ENCODE measurements at places on chromosomes 4 and X.

GRCh38 chr4:65665771-65666523 lies 4.3 kb downstream of the EPHA5 start:
- DNase-seq = peak; percentile 59

GRCh38 chrX:153728095-153728494 lies 3.4 kb downstream of the ABCD1 start:
- no peak for DNase-seq

GRCh38 chr4:107930821-107931774 lies at the start of gene CYP2U1:
Gene CYP2U1, plus strand, starts transcription at chr4:107931549. Its CDS starts 95 bp downstream, at chr4:107931644.
- DNase-seq = peak; percentile 50

- no peak for DNase-seq
Observed at GRCh38 chrX:63115196-63115595, 235.9 kb downstream of the SPIN4 start.

GRCh38 chrX:1421433-1422134 lies 29.7 kb upstream of the SLC25A6 start:
- DNase-seq = no peak

GRCh38 chr4:156495091-156495490 lies 476.5 kb downstream of the PDGFC start:
- DNase-seq = no peak

GRCh38 chr4:148634476-148634875 lies 192.3 kb upstream of the NR3C2 start:
- DNase-seq = no peak

DNA sequence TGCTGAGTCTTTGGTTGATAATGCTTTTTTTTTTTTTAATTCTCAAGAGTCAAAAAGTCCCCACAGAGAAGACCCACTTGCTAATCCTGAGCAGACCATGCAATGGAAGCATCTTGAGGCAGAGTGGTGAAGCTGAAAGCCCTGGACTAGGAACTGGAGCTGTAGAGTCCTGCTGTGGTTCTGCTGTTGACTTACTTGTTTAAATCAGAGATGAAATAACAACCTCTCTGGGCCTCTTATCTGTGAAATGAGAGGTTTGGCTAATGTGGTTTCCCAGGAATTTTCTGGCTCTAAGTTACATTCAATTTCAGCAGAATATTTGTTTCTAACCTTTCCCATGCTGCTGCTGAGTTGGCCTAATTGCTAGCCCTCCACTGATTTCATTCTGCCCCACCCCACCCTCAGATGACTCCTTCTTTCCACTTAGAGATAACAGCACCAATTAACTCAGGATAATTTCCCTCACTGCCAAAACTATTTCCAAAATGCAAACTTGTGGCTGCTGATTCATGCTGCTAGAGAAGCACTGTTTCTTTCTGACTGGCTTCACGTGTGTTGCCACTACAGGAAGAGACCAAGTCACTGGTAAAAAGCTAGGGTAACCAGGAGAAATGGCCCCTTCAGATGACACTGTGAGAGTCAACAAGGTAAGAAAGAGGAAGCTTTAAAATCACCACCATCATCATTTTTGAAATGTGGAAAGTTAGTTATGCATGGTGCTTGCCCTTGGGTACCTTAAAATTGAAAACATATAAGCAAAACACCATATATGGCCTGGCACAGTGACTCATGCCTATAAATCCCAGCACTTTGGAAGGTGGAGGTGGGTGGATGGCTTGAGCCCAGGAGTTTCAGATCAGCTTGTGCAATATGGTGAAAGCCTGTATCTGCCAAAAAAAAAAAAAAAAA lies 326.4 kb downstream of the DCHS2 start:
- DNase-seq = peak; percentile 20

- no peak for DNase-seq
Observed at GRCh38 chrX:68832516-68833447, 4.0 kb downstream of the EFNB1 start.

- DNase-seq = peak; percentile 20
Observed at GRCh38 chr4:134906404-134907023, 704.9 kb upstream of the PABPC4L start.
